Posterior cingulate gyrus (tissue), 11 donors: ENCODE measurements at places on chromosomes 5 and 9.
A peak's percentile ranks its signal among the peaks of the same experiment; 100 is the strongest.

- no peak for DNase-seq
Measured at GRCh38 chr9:112140936-112141335, 34.2 kb downstream of the SUSD1 start.

- no peak for DNase-seq
Measured at GRCh38 chr9:80763536-80763935, 925.8 kb downstream of the TLE1 start.

- no peak for DNase-seq
Measured at GRCh38 chr9:32839013-32839885, 55.9 kb downstream of the TMEM215 start.

DNA sequence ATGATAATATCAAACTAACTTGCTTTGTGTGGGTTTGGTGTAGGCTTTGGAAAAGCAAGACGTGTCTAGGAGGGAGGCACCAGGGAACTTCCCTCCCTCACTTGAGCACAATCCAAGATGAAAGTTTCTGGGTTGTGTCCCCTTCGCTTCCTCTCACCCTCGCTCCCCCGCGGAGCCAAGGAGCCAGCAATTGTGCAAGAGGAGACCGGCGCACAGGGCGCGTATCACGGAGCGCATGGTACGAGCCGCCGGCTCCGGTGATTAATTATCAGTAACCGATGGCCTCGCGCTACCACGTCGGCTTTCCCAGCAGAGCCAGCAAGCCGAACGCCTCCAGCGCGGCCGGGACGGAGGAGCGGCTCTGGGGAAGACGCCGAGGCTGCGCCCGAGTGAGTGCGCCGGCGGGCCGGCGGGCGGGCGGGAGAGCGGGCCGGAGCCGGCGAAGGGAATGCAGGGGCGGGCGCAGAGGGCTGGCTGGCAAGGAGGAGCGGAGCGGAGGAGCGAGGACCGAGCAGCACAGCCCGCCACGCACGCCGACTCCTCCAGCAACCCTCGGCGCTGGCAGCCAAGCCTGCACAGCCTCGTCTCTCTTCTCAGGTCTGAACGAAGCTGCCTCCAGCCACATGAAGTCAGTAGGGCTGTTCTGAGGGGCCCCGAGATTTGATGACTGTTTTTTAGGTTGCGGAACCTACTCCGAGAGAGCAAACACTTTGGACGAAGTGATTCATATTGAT lies 143.6 kb downstream of the BNC2 start:
- DNase-seq, result peak; percentile 32

DNA sequence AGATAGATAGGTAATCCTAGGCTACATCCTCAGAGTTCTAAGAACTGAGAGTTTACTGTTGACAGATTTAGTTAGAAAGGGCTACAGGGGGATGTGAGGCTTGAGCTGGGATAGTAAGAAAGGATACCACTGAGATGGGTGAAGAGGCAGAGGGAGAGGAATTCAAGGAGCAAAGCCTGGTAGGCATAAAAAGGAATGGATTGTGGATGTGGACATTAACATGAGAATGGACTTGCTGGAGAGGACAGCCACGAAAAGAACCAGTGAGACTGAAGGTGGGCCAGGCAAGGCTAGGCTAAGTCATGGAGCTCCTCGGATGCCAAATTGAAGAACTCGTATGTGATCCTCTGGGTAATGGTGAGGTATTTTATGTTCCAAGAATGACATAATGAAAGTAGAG lies 211.9 kb downstream of the AOPEP start:
- no peak for DNase-seq

- no peak for DNase-seq
Measured at GRCh38 chr9:20330688-20331087, 291.6 kb downstream of the MLLT3 start.

- no peak for DNase-seq
Measured at GRCh38 chr9:15505921-15506320, 4.8 kb downstream of the PSIP1 start.

DNA sequence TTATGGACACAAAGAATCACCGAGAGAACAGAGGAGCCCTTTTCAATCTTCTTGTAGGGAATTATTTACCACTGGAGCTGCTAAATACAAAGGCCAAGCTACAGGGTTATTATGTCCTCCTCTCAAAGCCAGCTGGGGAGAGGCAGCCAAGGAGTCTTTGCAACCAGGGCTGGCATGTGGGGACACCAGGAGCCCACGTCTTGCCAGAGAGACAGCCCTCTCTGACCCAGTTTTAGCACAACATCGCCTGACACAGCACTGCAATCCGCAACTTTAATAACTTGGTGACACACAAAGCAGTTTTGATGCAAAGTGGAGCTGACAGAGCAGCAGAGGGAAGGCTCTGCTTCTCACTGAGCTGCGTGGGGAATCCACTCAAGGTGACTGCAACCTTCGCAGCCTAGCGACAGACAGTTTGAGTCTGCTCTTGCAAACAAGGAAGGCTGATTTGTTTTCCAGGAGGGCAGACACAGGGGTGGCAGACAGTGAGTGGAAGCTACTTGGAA lies 33.6 kb downstream of the TLR4 start:
- DNase-seq, result peak; percentile 20

DNA sequence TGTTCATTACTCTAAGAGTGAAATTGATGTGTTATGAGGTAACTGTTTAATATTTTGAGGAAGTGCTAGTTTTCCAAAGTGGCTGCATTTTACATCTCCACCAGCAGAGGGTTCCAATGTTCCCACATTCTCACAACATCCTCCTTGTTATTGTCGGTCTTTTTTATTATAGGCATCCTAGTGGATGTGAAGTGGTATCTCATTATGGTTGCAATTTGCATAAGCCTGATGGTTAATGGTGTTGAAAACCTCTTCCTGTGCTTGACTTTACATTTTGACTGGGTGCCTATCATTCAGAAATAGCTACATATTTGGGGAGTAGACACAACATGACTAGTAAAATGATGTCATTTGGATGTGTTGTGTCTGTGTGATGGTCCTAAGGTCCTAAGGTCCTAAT lies 143.6 kb downstream of the MRPS30 start:
- DNase-seq, result no peak

- DNase-seq, result no peak
Measured at GRCh38 chr5:118967059-118967508, 21.3 kb downstream of the DTWD2 start.

GRCh38 chr5:174064171-174064570 lies 18.7 kb downstream of the NSG2 start:
- no peak for DNase-seq
